NCI-H1436 treated with DMSO at 0.1 percent for 48 hours (cell line): ENCODE measurements at places on chromosomes 1 and 21.

DNA sequence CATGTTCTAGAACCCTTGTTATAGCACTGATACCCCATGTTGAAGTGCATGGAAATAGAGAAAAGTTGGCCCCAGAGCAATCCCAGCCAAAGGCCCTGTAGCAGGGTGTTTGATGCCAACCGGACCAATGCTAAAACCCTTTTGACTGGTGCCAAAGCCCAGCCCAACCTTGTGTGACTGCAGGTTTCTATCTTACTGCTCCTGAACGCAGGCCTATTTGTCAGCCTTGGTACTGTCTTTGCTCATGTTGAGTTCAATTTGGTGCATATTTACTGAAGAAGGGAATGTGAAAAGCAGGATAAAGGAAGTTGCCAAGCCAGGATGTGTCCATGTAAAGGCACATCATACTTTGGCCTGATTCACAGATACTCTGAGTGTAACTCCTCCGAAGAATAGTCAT lies 51.7 kb upstream of the NFASC start:
- DNase-seq, result no peak

DNA sequence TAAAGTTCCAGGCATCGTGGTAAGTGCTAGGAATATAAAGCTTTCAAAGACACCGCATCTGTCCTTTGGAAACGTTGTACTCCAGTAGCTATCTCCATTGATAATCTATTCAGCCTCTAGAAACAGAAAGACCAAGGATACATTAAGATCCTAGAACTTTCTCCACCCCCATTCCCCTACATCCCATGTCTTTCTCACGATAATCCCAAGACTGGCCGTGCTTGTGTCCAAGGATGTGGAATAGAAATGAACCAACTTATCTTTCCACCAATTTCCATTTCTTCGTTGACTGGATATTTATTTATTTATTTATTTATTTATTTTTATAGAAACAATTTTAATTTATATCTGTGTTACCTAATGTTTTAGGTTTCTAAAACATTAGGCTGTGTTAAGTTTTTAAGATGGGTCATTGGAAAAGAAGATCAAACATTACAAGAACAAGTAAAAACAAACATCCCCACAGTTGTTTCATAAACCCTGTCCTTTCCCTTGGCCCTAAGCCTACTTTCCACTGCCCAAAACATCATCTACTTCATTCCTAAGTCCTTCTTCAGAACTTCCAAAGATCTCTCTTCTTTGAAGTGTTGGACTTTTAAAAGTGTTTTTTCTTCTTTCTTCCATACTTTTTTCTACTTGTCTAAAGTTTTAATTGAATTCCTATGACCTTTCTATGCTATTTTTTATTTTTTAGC lies 39.7 kb downstream of the LRRC8C start:
- no peak for DNase-seq

DNA sequence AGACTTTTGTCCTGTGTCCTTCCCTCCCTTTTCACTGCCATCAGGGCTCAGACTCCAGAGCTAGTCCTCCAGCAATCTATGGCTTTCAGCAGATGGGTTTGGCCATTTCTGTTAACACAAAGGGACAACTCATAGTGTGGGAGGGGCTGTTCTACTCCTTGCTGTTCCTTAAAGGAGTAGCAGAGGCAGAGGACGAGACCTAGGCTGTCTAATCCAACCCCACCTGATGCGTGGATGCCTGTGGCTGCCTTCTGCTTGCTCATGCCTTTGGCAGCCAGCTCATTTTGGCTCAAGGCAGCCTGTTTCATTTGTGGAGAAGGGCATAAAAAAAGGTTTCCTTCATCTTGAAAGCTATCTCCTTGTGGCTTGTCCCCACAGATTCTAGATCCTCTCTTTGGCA lies 27.0 kb downstream of the MFSD2A start:
- DNase-seq, result no peak

GRCh38 chr1:51912881-51913280 lies 34.4 kb upstream of the NRDC start:
- DNase-seq, result no peak

DNA sequence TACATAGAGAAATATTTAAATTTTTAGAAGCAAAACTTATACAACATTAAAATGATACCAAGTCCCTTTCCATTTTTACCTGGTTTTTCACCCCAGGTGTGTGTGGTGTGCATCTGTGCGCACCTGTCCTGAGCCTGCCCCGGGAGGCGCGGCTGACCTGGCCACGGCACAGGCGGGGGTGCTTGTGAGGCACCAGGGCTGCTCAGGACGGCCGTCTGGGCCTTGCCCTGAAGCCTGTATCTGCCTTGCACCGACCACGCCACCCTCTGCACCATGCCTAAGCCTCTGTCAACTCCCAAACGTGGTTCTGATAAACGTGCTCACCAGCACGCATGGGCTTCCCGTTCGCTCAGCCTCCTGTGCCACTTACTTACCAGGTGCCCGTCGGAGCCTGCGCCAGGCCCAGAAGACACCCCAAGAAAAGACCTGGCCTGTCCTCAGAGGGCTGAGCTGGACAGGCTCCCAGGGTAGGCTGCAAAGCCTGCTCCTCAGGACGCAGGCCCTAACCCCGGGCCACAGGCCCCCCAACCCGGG lies 20.9 kb downstream of the PANK4 start:
- DNase-seq, result no peak

DNA sequence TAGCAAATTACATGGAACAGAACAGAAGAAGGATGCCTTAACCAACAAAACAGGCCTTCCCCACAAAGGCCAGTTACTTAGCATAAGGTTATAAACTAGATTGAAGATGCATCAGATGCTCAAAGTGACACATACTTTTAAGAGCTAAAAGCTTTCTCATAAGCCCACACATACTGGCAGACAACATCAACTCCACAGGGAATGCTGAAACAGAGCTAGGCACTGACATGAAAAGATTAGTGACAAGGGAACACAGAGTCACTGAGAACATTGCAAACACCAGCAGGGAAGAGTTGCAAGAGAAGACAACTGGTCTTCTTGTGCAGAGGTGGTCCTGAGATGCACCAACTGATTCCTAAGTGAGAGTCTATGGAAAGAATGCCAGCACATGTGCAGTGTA lies 6.9 kb downstream of the TTC13 start:
- DNase-seq, result no peak

DNA sequence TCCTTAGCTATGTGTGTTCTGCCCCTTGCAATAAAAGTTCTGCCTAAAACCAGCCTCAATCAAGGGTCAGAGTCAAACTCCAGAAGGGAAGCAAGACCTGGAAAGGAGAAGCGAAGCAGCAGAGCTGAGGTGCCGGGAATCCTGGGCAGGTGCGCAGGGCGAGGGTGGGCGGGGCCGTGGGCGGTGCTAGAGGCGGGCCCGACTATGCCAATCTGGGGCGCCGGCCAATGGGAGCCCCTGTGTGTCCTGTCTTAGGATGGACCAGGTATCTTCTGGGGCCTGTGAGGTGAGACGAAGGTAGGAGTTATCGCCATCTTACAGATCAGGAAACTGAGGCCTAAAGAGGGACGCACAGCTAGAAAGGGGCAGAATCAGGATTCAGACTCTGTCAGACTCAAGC lies 120.3 kb downstream of the PTPRU start:
- DNase-seq, result no peak

DNA sequence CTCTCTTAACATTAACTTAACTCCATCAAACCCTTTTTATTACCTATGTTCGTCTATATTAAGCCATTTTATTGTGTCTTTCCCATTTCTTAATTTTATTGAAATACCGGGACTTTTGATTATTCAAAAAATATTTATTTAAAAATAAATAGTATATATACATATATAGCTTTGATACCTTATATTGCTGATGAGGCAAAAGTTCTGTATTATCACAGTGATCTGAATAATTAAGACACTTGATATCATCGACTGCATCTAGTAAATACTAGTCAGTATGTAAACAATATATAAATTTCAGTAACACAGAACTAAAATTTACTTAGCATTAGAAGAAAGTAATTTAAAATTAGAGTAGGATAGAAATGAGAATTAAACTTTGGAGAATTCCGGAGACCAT lies 22.0 kb downstream of the TTLL7 start:
- DNase-seq, result no peak

- DNase-seq, result no peak
These were observed 61.5 kb upstream of the JAK1 start for GRCh38 chr1:65027666-65028358.

DNA sequence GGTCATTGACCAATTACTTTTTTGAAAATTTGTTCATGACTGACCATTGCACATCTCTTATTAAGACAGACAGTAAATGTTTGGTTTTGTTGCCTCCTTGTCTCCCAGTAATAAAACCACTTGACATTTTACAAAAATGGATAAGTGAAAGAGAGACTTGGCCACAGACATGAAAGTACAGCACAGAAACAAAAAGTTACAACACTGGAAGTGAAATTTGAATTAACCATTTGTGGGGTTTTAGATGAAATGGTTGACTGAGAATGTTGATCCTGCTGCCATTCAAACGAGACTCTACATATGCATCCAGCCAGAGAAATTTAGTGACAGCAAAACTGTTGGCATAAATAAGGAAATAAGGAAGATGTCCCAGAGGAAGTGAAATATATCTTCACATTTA lies 79.3 kb upstream of the B3GALT2 start:
- DNase-seq, result no peak

GRCh38 chr1:214058076-214058475 lies 70.3 kb downstream of the PROX1 start:
- DNase-seq, result no peak

DNA sequence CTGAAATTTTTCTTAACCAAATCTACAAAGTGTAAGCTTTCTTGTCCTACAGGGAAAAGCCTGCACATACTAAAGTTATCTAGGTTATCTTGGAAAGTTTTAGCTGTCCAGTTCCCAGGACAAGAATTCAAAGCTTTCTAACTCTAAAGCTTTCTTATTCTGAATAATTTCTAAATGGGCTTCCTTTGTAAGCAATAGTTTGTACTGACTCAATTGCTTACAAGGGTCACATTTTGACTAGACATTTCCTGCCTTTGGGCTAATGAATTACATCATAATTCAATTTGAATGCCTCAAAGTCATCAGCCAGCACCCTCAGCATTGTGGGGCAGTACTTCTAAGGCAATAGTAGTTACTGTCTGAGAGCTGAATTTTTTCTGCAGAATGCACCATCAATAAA lies 223.0 kb downstream of the LTN1 start:
- DNase-seq, result no peak

- no peak for DNase-seq
These were observed 24.8 kb downstream of the TNFRSF8 start for GRCh38 chr1:12087797-12088314.

GRCh38 chr21:34989337-34990151 lies 59.6 kb downstream of the RUNX1 start:
- DNase-seq, result no peak

DNA sequence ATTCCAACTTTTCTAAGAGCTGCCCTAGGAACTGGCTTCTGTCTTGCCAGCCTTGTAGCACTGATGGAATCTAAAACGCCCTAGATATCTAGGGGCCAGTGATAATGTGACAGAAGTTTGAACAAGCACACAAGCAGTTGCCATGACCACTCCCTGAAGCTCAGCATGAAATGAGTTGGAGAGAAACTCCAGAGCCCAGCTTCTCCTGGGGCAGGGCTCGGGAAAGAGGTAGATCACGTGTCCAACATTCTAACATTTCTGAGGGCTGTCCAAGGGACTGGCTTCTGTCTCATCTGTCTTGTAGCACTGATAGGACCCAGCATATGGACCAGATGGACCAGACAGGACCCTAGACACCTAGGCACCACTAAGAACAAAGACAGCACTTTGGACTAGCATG lies 37.9 kb downstream of the OMA1 start:
- DNase-seq, result no peak

DNA sequence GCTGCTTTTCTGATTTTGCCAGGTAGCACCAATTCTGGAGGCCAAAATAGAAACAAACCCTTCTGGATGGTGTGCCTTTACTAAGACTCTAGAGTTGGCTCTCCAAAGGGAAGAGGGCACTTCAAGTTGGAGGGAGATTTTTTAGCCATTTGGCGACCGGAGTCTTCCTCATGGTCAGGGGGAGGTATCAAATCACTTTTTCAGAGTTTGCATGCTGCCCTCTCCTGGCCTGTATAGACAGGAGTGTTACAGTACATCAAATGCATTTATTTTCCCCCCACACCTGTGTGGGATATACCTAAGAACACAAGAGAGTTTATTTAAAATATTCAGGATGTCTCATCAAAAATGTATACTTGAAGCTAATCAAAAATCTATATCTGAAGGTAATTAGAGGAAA lies 3.2 kb downstream of the GREM2 start:
- DNase-seq, result no peak

DNA sequence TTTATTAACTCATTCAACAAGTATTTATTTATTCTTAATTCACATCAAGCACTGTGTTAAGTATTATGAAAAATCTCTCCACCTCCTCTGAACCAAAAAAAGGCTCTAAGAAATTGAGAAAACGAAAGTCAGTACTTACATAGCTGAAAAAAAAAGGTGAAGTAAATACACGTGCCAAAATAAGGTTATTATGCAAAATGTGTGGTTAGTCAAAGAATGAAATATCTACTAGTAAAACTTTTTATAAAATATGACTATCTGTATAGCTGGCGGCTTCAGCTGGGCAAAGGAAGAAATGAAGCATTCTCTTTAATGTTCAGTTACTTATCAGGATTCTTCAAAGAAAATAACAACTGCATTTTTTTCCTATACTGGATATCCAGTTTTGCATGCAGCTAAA lies 35.5 kb upstream of the ASPM start:
- DNase-seq, result no peak

GRCh38 chr1:156436141-156437036 lies 64.2 kb downstream of the MEF2D start:
- no peak for DNase-seq

GRCh38 chr1:20349561-20349960 lies 58.9 kb downstream of the VWA5B1 start:
- DNase-seq, result no peak

GRCh38 chr1:2377751-2378440 lies 13.5 kb downstream of the MORN1 start:
- no peak for DNase-seq

GRCh38 chr1:10253755-10254154 lies 43.4 kb downstream of the KIF1B start:
- DNase-seq, result no peak

- DNase-seq, result no peak
These were observed 499.0 kb downstream of the NUF2 start for GRCh38 chr1:163820766-163821165.

DNA sequence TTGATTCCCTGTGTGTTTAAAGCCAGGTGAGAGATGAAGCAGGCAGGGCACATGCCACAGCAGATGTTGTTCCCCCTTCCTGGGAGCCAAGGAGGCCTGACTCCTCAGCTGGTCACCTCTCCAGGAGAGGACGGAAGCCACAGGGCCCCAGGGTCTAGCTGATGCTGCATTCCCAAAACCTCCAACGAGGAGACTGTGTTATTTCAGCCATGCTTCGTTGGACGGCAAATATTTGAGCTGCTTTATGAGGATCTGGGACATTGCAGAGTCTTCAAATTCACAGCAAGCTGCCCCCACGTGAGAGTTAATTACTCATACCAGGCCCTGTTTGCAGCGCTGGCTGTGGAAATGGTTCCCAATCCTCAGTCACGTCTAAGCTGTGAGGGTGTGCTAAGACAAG lies 85.3 kb downstream of the CDC7 start:
- DNase-seq, result no peak

GRCh38 chr1:173122958-173123852 lies 72.5 kb upstream of the TNFSF18 start:
- DNase-seq, result no peak
